ENCODE measurements at places on chromosomes 2 and 18. TPM values are rescaled to one million over a fixed set of nuclear protein-coding genes. Genes with fewer than 3 reads are reported as not detected.
A peak's percentile ranks its signal among the peaks of the same experiment; 100 is the strongest.

The ACMSD gene
- not detected for total RNA-seq

DNA sequence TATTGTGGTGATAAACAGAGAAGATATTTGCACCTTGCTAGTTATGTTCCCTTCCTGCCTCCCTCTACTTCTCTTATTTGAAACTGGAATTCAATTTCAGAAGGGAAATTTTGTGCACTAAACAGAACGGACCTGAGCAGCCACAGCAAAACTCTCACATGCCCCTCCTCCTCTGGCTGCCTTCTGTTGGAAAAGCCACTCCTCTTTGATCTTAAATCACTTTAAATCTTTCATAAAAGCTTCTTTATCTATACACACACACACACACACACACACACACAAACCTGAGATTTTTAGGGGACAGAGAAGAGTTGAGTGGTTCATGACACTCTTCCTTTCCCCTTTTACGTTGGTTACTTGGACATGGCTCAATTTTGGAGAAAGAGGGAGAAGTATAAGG lies 5.6 kb downstream of the TBR1 start:
- DNase-seq = no peak

GRCh38 chr2:221973902-221974301 lies 324.9 kb downstream of the PAX3 start:
- no peak for DNase-seq

The LOXL3 gene
- 0.97 TPM for total RNA-seq

The KCMF1 gene
- total RNA-seq = 166 TPM

The ATOH8 gene
- 131 TPM for total RNA-seq

GRCh38 chr2:9388199-9388681 lies 35.1 kb downstream of the ITGB1BP1 start:
- no peak for DNase-seq

GRCh38 chr18:44795241-44795640 lies 114.6 kb downstream of the SETBP1 start:
- no peak for DNase-seq

GRCh38 chr2:96903815-96904214 lies 33.9 kb upstream of the SEMA4C start:
- DNase-seq = no peak

The TFCP2L1 gene
- total RNA-seq = 3.2 TPM

The LGALSL gene
- 8.1 TPM for total RNA-seq

- peak; percentile 45 for DNase-seq
Measured at GRCh38 chr2:189164746-189165145, 14.8 kb downstream of the COL5A2 start.

GRCh38 chr2:66867063-66867441 lies 432.1 kb downstream of the MEIS1 start:
- no peak for DNase-seq

GRCh38 chr2:142531377-142531776 lies 346.1 kb upstream of the KYNU start:
- no peak for DNase-seq

DNA sequence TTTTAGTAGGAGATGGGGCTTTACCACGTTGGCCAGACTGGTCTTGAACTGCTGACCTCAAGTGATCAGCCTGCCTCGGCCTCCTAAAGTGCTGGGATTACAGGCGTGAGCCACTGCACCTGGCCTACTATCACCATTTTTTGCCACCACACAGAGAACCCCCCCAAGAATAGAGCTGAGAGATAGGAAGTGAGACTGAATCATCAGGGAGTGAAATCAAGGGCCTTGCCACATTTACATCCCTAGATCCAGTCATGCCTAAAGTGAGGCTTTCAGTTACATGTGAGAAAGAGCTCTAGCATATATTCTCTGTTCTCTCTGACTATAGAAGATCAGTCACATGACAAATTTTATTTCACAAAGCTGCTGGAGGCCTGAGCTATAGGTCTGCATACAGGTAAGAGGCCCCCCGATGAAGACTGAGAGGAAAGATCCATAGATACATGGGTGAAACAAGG lies 28.0 kb upstream of the KCMF1 start:
- DNase-seq = no peak

DNA sequence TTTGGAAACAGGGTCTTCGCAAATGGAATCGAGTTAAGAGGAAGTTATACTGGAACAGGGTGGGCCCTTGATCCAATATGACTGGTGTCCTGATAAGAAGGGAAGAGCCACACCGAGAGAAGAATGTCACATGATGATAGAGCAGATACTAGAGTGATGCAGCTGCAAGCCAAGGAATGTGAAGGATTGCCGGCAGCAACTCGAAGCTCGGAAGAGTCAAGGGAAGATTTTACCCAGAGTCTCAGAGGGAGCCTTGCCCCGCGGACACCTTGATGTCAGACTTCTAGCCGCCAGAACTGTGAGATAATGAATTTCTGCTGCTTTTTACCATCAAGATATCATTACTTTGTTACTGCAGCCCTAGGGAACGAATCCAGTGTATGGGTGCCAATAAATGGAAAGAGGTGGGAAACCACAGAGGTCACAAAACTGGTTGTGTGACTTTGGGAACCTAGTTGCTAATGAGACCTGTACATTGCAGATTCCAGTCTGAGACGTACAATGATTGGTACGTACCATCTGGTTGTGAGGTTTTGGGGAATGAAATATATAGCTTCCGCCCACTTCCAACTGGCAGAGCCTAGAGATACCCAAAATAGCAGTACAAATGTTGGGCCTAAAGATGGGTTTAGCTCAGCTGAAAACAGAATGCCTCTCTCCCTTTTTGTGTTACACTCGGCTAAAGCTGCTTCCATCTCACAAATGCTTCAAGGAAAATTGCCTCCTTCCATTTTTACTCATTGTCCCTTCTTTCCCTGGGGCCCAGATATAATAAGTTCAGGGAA lies 28.6 kb upstream of the VWA3B start:
- DNase-seq = no peak

DNA sequence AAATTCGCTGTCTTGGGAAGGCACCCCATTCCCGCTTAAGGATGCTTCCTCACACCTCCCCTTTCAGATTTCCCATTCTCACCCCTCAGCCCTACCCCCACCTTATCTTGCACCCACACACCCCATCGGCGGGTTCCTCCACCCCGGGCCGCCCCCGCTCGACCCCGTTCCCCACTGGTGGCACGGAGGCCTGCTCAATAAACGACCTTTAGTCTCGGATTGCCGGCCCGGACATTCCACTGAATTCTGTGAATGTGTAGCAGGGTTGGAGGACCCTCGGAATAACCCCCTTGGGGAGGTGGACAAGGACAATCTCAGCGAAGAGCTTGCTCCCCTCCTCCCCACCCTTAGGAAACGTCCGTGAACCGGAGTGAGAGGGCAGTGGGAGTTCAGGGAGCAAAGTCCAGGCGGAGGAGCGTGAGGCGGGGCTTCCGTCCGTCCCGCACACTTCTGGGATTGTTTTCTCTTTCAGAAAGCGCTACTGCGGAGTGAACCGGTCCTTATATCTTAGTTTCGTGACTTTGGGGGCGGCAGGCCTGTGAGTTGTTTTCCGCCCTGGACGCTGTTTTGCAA lies 2.8 kb upstream of the LBX2 start:
- DNase-seq = no peak
